ENCODE measurements at places on chromosomes 12 and 14. TPM values are rescaled to one million over a fixed set of nuclear protein-coding genes. Genes with fewer than 3 reads are reported as not detected.
A peak's percentile ranks its signal among the peaks of the same experiment; 100 is the strongest.

DNA sequence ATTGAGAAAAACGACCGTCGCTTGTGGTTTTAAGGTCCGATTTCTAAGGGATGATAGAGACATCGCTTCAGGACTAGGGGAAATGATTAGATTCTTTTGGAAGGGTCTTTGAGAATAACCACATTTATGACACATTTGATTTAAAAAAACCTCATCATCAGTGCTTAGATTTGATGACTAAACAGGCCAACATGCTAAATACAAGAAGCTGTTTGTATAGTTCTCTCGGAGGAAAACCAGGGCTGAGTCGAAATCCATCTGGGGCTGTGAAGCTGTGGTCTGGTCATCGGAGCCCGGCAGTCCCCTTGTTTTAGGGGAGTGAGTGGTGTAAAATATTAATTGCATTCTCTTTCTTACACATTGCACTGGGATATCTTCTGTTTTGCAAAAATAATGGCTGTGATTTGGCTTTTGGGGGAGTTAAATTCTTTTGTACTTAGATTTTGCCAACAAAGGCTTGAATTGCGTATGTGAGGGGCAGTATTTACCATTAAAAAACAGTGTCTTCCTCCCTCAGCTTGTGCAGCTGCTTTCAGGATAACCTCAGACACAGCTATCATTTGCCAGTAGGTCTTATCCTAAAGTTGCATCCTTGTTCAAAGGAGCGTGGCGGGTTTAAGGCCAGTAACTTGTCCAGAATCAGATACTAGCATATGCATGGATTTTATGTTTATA lies 550 bp downstream of the GNG2 start:
- no peak for DNase-seq

STON2 gene
- total RNA-seq, result 66.8 TPM

ASPG gene
- total RNA-seq, result 1.2 TPM

DPF3 gene
- total RNA-seq, result 3.0 TPM

DNA sequence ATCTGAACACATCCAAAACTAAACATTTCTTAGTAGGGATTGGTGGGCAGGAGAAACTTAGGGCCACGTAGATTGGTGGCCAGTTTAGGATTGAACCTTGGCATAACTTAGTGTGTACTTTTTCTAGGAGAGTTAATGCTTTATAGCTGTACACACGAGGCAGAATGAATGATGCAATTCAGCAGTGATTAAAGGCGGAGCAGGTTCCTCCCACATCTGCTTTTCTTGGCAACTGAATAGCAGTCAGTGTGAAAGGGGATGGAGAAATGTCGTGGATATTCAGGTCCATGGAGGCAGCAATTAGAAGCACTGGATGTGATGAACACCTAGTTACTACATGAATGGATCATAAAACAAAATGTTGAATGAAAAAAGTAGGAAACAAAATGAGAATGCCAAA lies 493.8 kb downstream of the FUT8 start:
- no peak for DNase-seq

CDKL1 gene
- 19.0 TPM for total RNA-seq

RAB15 gene
- 20.9 TPM for total RNA-seq

- no peak for DNase-seq
Measured at GRCh38 chr12:132773077-132773955, 11.7 kb upstream of the ANKLE2 start.

DNA sequence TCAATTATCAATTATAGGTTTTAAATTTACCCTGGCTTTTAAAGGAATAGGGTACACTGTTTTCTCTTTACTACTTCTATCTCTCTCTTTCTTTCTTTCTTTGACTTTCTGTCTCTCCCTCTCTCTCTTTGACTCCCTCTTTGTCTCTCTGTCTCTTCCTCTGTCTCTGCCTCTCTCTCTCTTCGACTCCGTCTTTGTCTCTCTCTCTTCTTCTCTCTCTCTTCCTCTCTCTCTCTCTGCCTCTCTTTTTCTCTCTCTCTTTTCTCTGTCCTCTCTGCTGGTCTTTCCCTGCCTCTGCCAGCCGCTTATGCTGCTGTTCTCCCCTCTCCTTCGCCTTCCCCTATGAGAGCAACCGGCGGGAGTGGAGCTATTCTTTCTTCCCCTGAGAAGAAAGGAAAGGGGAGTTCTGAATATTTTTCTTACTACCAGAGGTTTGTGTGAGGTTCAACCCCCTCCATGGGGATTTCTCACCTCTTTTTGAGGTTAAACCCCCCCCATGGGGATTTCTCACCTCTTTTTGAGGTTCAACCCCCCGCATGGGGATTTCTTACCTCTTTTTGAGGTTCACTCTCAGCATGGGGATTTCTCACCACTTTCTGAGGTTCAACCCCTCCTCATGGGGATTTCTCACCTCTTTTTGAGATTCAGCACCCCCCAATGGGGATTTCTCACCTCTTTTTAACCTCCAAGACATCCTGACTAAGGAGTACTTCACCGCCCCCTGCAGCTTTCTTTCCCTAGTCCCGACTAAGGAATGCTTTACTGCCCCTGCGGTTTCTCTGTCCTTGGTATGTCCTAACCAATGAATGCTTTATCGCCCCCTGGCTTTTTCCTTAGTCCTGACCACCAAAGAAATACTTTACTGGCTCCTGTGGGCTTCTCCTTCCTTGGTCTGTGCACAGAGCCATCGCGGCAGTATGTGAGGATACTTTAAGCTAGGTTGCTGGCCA lies 27.4 kb upstream of the DDHD1 start:
- DNase-seq, result no peak

TESPA1 gene
- 0.95 TPM for total RNA-seq

DDX47 gene
- 45.1 TPM for total RNA-seq

GRCh38 chr14:104425763-104426646 lies 153.6 kb upstream of the C14orf180 start:
- DNase-seq, result no peak

CAND1 gene
- 206 TPM for total RNA-seq

- DNase-seq, result no peak
Measured at GRCh38 chr14:69088586-69088985, 64.3 kb downstream of the DCAF5 start.

GRCh38 chr14:89144642-89145041 lies 272.4 kb downstream of the FOXN3 start:
- no peak for DNase-seq

GRCh38 chr12:78824918-78825317 lies 39.7 kb upstream of the SYT1 start:
- DNase-seq, result no peak

DNA sequence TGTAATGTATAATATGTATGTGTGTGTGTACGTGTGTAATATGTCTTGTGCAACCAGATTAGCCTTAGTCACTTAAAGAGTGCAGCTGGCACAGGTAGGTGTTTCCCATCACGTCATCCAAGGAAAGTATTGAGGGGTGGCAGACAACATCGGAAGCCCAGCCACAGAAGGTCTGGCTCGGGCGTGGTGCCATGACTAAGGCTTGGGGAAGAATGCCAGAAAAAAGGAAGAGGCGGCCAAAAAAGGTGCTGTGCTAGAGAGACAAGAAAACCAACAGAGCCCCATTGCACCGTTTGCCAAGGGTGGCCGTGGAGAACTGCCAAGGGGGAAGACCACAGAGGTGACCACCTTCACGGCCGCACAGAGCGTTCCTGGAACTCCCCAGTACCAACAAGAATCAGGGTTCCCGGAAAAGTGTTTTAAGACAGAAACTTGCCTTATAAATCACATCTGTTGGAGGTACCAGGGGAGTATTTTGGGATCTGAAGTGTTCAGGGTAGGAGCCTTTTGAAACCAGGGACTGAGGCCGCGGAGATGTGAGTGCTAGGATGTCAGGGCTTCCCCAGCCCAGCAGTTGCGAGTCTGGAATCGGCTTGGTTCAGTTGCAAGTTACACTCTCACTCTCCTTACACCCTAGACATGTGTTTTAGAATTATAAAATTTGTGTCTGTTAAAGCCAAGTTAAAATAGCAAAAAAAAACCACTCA lies 131.2 kb upstream of the DYRK2 start:
- no peak for DNase-seq

- DNase-seq, result no peak
Measured at GRCh38 chr12:52043386-52044212, 7.6 kb upstream of the NR4A1 start.

GRCh38 chr12:49198431-49199155 lies 9.7 kb upstream of the TUBA1A start:
- DNase-seq, result no peak

DNA sequence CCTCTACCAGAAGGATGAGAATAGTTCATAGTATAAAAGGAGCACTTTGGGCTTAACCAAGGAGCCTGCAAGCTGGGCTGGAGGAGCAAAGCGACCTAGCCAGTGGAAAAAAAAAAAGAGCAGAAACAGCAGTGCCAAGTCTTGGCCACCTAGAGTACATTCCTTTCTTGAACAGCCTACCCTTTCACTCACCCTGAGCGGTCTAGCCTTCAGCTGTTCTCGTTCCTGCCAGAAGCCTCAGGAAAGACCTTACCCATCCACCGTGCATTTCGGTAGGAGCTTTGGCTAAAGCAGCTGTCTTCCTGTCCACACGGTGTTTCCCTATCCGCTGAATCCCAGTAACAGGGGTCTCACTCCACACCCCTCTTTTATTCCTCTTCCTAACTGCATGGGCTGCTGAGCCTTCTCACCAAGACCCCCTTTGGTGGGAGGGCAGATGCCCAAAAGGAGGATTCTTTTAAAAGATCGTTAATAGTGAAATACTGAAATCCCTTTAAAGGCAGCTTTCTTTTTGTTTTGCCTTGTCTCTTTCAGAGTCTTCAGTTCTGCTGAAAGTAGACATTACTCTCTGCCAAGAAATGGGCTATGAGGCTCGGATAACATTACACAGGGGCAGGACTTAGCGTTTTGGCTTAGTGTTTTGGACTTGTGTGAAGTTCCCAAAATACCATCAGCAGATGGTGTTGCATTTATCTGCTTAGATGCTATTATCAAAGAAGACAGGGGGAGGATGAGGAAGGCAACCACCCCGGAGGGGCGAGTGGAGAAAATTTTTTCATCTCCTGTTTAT lies 88.5 kb upstream of the METAP2 start:
- no peak for DNase-seq

GRCh38 chr12:120115692-120116440 lies 687 bp downstream of the RAB35 start:
- peak; percentile 33 for DNase-seq

DNA sequence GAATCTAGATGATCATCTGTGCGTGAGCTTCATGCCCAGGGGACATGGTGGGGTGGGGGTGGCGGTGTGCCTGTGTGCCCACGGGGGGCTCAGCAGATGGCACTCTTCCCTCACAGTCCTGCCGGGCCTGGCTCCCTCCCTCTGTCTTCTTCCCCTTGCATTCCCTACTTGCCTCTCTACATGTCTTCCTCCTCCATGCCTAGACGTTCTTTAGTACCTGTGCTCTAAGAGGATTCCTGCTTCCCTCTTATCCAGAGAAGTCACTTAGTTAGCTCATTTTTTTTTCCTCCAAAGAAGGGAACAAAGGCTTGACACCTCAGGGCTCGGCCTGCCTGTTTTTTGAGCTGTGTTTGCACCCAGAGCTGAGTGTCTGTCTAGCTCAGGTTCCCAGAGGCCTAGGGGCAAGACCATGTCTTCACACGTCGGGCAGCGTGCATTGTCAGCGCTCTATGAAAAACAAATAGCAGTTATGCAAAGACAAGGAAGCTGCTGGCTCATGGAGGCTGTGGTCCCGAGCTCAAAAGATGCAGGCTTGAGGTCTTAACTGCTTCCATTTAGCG lies 48.8 kb downstream of the NINJ2 start:
- DNase-seq, result no peak

GRCh38 chr12:82650627-82651337 lies 35.9 kb upstream of the TMTC2 start:
- DNase-seq, result no peak

- DNase-seq, result no peak
Measured at GRCh38 chr12:45775964-45776363, 46.5 kb downstream of the ARID2 start.

DNA sequence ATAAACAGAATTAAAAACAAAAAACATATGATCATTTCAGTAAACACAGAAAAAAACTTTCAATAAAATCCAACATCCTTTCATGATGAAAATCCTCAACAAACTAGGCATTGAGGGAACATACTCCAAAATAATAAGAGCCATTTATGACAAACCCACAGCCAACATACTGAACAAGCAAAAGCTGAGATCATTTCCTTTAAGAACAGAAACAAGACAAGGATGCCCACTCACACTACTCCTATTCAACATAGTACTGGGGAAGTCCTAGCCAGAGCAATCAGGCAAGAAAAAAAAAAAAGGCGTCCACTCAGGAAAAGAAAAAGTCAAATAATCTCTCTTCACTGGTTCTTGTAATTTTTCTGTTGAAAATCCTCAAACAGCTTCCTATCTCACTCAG lies 30.1 kb downstream of the MRPL42 start:
- DNase-seq, result no peak

- DNase-seq, result no peak
Measured at GRCh38 chr12:76277480-76277879, 70.7 kb downstream of the BBS10 start.

GRCh38 chr14:97331526-97331925 lies 534.3 kb downstream of the VRK1 start:
- no peak for DNase-seq

- DNase-seq, result no peak
Measured at GRCh38 chr12:66699738-66700482, 21.0 kb upstream of the GRIP1 start.

TGFB3 gene
- 1.5 TPM for total RNA-seq

DNA sequence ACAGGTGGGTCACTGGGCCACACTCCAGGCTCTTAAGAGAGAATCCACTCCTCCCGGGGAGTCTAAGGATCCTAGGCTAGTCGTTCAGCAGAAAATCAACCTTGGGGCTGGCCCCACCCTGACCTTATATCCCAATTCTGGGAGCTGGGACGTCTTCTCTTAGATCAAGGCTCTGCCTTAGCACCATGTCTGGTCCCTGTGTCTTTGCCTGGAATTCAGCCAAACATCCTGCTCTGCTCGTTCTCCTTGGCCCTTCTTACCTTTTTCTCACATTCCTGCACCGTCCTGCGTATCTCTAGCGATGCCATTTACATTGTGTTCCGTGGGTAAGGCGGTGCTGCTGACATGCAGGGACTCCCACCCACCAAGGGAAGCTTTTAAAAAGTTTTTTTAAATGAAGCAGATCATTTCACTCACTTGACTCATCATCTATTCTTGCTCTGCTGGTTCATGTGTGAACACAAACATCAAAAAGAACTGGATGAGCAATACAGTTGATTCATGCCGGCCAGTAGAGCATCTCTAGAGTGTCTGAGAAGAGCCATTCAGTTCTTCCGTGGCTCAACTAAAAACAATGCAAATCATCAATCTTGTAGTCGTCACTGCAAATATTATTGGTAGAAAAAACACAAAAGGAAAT lies 50.2 kb downstream of the KCNK13 start:
- DNase-seq, result no peak

- DNase-seq, result no peak
Measured at GRCh38 chr12:69469854-69470188, 367 bp upstream of the FRS2 start.
